ENCODE measurements at places on chromosomes 11 and 22. TPM values are rescaled to one million over a fixed set of nuclear protein-coding genes. Genes with fewer than 3 reads are reported as not detected.

The MS4A8 gene
- 3.7 TPM for total RNA-seq

- peak; percentile 4 for DNase-seq
Measured at GRCh38 chr11:134349109-134349801, 17.5 kb downstream of the GLB1L2 start.

The B3GAT1 gene
- 1.4 TPM for total RNA-seq

- DNase-seq = no peak
Measured at GRCh38 chr11:84247926-84248325, 961.8 kb upstream of the CCDC90B start.

The ST14 gene
- total RNA-seq = 49.2 TPM

The FAR1 gene
- 46.7 TPM for total RNA-seq
